Fibroblast of skin of right quadriceps (primary cell): ENCODE measurements at places on chromosomes 11 and 22.

- DNase-seq: peak; percentile 14
Measured at GRCh38 chr11:36452236-36452940, 57.7 kb downstream of the TRAF6 start.

DNA sequence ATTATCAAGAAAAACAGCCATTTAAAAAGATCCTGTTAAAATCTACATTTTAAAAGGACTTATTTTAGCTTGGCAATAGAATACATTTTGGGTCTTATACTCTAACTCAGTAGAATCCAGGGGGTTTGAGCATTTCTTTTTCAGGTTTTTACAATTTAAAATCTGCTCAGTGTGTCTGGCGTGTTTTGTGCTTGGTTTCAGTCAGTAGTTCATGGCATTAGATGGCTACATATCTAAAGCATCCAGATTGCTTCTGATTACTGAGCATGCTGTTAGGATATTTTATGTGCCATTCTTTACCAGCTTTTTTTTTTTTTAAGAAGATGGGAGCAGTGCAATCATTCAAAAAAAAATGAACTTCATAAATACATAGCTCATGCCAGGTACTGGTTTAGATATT is 566.1 kb upstream of the LARGE1 start:
- DNase-seq: no peak

DNA sequence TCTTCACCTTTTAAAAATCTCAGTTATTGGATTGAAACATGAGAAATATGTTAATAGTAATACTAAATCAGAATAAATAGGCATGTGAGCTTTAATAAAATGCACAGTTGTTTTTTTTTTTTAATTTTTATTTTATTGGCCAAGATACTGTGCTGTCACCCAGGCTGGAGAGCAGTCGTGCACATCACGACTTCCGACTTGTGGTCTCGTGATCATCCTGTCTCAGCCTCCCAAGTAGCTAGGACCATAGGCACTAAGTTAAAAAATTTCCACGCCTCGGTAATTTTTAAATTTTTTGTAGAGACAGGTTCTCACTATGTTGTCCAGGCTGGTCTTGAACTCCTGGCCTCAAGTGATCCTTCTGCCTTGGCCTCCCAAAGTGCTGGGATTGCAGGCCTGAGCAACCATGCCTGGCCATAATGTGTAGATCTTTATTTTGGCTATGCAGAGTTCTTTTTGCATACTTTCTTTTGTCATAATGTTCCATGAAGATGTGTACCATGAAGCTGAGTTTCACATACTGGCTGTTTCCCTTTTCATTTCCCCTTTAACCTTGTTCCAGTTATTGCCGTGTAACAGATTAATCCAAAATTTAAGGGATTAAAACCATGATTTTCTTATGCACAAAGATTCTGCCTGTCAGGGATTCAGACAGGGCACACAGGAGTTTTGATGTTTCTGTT is 16.0 kb downstream of the CAPRIN1 start:
- DNase-seq: no peak

GRCh38 chr22:46937939-46938338 is 175.5 kb downstream of the TBC1D22A start:
- no peak for DNase-seq

DNA sequence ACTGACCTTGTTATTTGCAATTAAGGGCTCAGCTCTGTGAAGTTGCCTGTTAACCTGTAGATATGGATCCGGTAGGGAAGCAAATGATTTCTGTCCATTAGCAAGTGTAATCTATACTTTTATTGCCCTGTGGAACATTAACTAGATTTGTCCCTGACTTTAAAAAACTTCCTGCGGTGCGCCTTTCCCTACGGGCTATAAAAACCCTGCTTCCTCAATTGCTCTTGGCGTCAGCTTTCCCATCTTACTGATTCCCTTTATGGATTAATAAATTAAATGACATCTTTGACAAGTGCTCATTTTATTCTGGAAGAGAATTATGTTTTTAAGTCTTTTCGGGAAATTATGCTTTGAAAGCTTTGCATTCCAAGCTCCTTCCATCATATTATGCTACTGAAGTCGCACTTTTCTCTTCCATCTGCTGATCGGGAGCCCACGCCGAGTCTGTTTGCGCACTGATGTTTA is 18.3 kb upstream of the CLMP start:
- DNase-seq: no peak

GRCh38 chr11:75705541-75705940 is 12.1 kb upstream of the MOGAT2 start:
- no peak for DNase-seq

DNA sequence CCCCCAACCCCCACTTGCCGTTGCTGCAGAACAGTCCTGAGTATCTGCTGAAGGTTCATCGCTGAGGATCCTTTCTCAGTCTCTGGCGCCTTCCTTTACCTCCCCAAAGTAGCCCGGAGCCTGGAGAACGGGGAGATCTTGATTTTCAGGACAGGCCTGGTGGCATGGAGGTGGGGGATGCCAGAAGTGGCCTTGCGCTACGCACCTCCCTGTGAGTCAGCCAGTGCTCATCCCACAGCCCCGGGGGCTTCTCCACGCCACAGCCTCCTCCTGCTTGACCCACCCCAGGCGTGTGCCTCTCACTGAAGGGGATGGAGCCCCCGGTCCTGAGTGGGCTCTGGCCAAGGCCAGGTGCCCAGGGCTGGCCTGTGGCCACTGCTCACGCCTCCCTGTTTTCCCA is 339.6 kb downstream of the TBC1D22A start:
- DNase-seq: no peak
